ENCODE measurements at places on chromosomes 4 and X.

DNA sequence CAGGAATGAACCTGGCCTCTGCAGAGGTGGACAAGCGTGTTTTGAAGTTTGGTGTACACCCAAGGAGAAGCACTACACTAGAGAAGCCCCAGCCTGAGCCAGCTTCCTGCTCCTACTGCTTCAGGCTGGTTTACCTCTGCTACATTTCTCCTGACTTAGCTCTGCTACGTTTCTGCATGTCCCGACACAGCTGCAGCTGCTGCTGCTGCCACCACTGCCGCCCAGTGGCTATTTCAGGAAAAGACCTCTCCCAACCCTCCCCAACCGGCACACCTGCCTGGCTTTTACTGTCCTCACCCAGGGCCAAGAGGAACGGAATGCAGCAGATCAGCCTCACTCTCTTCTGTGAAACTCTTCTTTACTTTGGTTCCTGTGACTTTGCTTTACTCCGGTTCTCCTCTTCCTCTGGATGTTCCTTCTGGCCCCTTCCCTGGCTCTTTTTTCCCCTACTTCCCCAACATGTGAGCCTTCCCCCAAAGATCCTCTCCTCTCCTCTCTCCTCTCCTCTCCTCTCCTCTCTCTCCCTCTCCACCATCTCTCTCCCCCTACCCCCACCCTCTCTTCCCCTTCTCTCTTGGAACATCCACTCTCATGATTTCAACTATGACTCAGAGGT, 3.1 kb upstream of the P2RY4 start:
- peak; percentile 50 for DNase-seq

DNA sequence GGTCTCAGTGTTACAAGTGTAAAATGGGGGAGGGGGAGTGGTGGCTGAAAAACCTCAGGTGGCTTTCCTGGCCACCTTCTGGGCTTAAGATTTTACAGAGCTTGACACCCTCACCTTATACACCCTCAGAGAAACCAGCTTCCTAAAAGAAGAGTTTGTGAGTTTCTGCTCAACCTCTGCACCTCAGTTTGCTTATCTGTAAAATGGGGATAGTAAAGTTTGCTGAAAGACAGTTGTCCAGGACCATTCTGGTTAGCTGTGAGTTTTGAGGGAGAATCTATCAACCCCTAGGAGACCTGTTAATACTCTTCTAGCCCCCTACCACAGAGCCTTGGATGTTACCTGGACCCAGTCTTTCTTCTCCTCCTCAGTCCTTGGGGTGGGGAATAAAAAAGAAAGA, 9.7 kb downstream of the TSR2 start:
- no peak for DNase-seq

- DNase-seq, result no peak
These were observed 887 bp upstream of the IL1RAPL2 start for GRCh38 chrX:104564921-104565703.

DNA sequence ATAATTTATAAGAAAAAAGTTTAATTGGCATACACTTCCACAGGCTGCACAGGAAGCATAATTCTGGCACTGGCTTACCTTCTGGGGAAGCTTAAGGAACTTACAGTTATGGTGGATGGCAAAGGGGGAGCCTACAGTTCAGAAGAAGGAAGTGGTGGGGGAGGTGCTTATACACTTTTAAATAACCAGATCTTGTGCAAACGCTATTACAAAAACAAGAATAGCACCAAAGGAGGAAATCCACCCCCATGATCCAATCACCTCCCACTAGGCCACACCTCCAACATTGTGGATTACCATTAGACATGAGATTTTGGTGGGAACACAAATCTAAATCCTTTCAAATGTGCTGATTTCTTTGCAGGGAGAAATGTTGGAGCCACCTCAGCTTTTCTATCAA, 287.7 kb downstream of the CPXCR1 start:
- DNase-seq, result no peak

DNA sequence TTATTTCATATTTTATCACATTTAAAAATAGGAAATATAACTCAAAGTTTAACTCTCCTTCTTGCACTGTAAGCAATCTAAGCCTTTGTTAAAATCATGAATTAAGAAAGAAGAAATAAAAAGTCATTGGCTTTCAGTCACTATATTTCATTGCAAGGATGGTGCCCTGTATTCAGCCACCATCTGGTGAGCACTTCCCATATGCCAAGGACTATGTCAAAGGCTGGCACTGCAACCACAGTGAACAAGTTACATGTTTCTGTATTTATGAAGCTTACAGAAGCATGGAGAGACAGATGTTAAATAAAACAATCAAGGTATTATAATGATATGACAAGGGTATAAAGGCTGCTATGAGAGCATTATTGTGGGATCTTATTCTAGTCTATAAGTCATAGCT, 68.6 kb downstream of the PRKG2 start:
- no peak for DNase-seq

DNA sequence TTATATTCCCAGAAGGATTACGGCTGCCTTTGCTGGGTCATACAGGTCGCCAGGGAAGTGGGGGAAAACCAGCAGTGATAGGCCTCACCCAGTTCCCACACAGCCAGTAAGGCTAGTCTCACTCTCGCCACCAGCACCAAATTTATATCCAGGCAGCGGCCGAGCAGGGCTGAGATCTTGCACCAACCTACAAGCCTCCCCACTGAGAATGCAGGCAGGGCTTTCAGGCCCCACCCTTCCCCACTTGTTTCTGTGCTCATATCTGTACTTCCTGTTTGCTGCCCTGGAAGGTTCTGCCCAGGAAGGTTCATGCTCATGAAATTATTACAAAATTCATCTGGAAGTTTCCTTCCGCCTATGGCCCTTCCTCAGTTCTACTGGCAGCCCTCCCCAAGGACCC, 179.7 kb downstream of the STIM2 start:
- no peak for DNase-seq

- DNase-seq, result no peak
These were observed 129.4 kb upstream of the ARSJ start for GRCh38 chr4:114108869-114109268.

DNA sequence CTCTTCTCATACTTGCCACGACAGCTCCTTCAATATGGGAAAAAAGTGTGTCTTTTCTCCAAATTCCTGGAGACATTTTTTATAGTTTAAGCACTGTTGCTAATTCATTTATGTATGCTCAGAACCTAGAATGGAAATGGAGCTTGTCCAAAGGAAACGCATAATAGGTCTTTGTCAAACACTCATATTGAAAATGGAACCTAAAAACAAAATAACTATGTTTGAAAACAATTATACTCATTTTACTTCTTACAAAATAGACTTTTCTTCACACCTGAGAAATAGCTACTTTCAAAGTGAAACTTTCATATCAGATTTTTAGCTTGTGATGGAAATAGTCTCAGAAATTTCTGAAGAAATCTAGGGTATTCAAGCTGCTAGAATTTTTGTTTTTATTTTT, 529.7 kb upstream of the BOD1L1 start:
- no peak for DNase-seq

DNA sequence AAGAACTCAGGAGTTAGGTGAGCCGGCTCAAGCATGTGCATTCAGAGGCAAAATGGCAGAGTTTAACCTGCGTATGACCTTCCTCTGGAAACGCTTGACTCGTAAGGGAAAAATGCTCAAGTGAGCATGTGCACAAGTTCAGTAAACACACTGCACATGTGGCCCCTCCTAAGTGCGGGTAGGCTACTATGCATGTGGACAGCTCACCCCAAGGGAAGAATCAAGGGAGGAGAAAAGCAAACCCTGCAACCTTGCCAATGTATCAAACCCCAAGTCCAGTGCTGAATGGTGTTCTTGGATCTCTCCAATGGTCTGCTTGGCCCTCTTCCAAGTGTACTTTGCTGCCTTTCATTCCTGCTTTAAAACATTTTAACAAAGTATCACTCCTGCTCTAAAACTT, 407.1 kb downstream of the ADAM29 start:
- DNase-seq, result no peak

GRCh38 chr4:143240939-143241679, 56.4 kb downstream of the USP38 start:
- no peak for DNase-seq

GRCh38 chrX:132631579-132632232, 142.9 kb upstream of the MBNL3 start:
- DNase-seq, result no peak

- DNase-seq, result no peak
These were observed 36.1 kb upstream of the CLDN24 start for GRCh38 chr4:183358215-183358755.

GRCh38 chr4:157521906-157522305, 301.4 kb downstream of the GRIA2 start:
- no peak for DNase-seq

GRCh38 chr4:91057871-91058270, 930.7 kb downstream of the CCSER1 start:
- DNase-seq, result no peak

- no peak for DNase-seq
These were observed 17.1 kb upstream of the GPRIN3 start for GRCh38 chr4:89324671-89325070.

GRCh38 chr4:3307486-3307885, 14.7 kb downstream of the RGS12 start:
- peak; percentile 10 for DNase-seq

- DNase-seq, result no peak
These were observed 2.5 kb upstream of the TMEM154 start for GRCh38 chr4:152682143-152682941.

- DNase-seq, result no peak
These were observed 92.3 kb upstream of the SHOX start for GRCh38 chrX:538311-538710.

DNA sequence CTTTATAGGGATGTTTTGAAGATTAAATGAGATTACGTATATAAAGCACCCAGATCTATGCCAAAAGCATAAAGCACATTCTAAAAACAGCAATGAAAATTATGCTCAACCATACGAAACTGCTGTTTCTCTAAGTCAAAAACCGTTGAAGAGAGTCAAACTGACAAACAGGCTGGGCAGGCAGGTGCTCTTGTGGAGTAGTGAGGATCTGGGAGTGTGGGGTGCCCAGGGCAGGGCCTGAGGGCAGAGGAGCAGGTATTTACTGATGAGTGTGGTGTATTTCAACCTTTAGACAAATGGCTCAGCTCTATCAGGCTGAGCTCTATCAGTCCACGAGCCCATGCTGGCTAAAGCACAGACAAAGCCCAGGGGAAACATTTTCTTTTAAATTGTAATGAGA, 40.4 kb downstream of the RELL1 start:
- DNase-seq, result no peak

DNA sequence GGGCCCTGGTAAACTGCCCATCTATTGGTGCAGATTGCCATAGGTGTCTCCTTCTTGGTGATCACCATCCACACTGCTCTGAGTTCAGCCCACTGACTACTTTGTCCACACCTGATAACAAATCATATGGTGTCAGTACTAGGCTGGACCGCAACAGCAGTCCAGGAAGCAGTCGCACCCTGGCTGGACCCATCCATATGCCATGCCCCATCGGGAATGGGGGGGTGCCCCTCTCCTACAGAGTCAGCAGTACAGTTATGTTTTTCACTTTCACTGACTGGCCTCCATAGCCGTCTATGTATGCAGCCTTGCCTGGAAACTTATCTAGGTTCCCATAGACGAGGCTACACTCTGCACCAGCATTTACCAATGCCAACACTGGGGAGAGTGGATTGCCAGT, 226.1 kb downstream of the ADGRL3 start:
- DNase-seq, result no peak

- no peak for DNase-seq
These were observed 160.0 kb downstream of the EFNB1 start for GRCh38 chrX:68988865-68989264.

DNA sequence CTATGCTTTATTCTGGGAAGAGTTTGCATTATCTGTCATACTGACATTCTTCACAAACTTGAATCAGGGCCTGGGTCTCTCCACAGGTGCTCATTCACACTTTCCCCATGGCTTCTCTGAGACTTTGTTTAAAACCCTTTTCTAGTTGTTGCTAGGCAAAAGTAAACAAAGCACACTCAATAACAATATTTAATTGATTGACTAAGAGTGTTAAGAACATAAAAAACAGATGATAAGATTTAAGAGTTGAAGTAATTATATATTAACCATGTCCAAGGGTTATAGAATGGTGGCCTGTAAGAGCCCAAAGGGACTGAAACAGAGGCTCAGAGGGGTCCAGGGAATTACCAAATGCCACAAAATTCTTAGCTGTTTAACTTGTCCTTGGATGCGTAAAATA, 7.1 kb downstream of the MAOA start:
- no peak for DNase-seq

- no peak for DNase-seq
These were observed 253.0 kb downstream of the PTTG2 start for GRCh38 chr4:38213083-38213805.

- DNase-seq, result no peak
These were observed 349.9 kb upstream of the KLF3 start for GRCh38 chr4:38313999-38314561.

DNA sequence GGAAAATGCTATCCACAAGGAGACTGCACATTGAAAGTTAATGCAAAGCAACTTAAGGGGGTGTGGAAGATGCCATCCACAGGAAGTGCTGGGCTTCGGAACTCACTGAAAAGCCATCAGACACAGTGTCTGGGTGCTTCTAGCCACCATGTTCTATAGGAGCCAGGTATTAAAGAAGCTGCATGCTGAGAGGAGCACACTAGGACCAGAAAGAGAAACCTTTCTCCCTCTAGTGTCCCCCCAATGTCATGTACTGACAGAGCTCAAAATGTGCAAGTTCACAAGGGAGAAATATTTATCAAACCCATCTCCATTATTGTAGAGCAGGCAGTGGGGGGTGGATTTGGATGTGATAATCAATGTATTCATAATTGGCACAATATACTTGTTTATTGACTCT, 510.9 kb downstream of the GRID2 start:
- no peak for DNase-seq

DNA sequence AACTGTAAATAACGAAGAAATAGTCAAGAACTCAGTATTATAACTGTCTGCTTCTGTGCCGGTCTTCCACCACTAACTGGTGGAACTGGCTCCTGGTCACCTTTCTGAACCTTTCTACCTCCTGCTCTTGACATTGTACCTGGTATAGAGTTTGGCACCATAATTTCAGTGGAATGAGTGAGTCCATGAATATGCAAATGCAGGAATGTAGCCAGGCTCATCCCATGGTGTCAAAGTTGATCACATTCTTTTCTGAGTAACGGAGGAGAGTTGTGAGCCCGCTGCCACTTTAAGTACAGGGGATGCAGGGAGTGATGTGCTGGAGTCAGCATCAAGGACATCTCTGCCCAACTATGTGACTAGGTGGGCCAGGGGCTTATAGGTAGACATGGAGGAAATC, 207.9 kb upstream of the HS3ST1 start:
- DNase-seq, result no peak

DNA sequence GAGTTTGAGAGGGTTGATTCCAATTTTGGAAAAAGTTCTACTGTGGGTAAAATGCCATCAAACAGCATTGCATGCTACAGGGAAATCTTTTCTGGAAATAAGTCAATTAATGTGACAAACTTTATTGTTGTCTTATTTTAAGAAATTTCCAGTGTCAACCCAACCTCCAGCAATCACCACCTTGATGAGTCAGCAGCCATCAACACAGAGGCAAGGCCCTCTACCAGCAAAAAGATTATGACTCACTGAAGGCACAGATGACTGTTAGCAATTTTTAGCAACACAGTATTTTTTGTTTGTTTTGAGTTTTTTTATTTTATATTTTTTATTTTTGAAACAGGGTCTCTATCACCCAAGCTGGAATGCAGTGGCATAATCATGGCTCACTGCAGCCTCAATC, 165.4 kb upstream of the C1QTNF7 start:
- DNase-seq, result no peak

GRCh38 chr4:98527534-98528269, 130.7 kb downstream of the TSPAN5 start:
- DNase-seq, result no peak
